NCI-H2081 (cell line): ENCODE measurements at places on chromosomes 4 and X.

DNA sequence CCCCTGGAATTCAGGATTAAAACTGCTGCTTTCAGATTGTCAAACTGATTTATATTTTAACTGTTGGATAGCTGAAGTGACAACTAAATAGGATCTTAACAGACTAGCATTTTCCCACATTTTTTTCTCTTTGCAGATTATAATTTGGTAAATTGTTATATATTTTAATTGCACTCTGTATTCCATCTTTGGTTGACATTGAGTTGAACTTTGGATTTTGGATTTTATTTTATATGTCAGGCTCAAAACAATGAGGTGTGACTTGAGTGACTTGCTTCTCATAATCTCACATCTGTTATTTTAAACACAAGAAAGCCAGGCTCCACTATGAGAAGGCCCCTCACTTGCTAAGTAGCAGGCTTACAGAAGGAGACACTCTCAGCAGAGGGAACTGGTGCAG is 38.1 kb downstream of the NAA11 start:
- DNase-seq: no peak

DNA sequence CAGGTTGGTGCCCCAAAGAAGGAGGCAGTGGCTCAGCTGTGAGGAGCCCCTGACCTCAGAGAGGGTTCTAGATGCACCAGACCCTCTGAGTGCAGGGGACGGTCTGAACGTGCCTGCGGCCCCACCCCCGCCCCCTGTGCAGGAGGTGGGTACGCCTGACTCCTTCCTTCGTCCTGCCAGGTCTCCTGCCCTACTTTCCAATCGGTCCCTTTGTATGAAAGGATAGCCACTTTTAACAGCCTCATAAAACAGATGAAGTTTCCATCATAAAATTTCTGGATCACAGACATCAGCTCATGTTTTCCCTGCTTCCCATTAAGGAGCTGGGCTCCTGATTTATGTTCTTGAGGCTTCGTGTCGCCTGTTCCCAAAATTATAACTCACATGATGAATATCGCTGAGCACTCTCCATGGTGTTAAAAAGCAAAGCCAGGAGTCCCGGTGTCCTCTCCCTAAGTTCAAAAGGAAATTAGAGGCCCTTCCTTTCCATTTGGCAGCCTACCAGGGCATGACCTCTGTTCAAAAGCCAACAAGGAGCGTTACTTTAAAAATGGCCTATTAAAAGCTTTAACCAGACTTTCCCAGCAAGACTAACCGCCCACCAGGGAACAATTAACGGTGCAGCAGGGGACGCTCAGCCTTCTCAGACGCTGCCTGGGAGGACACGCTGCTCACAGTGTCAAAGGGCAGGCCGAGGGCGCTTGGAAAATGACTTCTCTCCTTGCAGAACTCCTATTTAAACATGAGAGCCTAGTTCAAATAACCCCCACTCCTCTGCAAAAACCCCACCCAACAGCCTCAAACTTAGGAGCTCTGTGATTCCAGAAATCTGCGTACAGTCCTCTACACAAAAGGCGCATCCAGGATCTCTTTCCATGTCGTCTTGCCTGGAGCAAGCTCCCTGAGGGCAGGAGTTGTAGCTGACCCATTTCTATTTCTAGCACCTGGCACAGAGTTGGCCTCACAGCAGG is 181.9 kb downstream of the AFAP1 start:
- no peak for DNase-seq

DNA sequence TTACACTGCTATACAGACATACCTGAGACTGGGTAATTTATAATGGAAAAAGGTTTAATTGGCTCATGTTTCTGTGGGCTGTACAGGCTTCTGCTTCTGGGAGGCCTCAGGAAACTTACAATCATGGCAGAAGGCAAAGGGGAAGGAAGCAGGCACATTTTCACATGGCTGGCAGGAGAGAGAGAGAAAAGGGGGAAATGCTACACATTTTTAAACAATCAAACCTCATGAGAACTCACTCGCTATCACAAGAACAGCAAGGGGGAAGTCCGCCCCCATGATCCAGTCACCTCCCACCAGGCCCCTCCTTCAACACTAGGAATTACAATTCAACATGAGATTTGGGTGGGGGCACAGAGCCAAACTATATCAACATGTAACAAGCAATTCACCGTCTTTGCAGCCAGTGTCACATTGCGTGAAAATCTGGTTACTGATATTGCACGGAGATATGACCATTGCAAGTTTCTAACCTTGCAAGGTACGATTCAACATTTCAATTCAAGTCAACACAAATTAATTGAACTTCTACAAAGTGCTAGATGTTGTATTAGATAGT is 61.7 kb upstream of the RELL1 start:
- DNase-seq: peak; percentile 10

- DNase-seq: no peak
These were observed 9.3 kb downstream of the ZNF81 start for GRCh38 chrX:47846040-47846439.

DNA sequence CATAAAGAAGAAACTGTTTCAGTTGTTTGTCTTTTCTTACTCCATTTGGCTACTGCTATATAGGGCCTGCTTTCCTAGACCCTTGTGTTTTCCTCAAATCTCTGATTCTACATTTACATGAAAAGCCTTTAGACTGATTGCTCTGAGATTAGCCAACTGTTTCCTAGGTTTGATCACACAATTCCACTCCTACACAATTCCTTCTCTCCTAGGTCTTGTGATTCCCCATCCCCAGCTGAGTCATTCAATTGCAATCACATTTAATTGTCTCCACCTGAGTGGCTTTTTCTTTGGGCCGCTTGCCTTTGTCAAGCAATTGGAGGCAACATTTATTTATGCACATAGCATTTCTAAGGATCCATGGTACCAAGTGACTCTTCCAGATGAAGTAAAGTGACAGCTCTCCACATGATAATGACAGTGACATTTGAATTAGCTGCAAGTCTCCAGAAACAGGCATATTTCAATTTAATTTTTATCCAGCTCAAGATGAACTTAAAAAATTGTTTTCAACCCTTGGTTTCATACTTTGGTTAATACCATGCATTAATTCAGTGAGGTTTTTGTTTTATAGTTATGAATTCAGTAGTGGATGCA is 35.8 kb downstream of the ATXN3L start:
- DNase-seq: peak; percentile 20

DNA sequence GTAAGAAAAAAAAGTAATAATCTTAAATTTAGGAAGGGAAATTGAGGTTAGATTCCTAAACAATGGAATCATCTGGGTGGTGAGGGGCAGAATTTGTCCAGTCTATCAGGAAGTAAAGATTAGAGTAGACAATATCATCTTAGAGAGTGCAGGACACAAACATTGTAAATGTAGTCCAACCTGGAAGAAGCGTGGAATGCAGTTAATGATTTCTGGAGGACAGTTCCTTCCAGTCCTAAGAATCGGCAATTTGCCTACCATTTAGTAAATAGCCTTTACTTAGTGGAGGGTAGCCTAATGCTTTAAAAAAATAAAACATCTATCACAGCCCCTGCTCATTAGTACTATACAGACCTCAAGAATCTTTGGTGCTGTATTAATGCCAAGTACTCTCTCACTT is 147.5 kb upstream of the TTC29 start:
- no peak for DNase-seq

- no peak for DNase-seq
These were observed 151.0 kb upstream of the DKK2 start for GRCh38 chr4:107187091-107187490.

GRCh38 chr4:6658209-6658595 is 17.7 kb downstream of the MRFAP1 start:
- no peak for DNase-seq

DNA sequence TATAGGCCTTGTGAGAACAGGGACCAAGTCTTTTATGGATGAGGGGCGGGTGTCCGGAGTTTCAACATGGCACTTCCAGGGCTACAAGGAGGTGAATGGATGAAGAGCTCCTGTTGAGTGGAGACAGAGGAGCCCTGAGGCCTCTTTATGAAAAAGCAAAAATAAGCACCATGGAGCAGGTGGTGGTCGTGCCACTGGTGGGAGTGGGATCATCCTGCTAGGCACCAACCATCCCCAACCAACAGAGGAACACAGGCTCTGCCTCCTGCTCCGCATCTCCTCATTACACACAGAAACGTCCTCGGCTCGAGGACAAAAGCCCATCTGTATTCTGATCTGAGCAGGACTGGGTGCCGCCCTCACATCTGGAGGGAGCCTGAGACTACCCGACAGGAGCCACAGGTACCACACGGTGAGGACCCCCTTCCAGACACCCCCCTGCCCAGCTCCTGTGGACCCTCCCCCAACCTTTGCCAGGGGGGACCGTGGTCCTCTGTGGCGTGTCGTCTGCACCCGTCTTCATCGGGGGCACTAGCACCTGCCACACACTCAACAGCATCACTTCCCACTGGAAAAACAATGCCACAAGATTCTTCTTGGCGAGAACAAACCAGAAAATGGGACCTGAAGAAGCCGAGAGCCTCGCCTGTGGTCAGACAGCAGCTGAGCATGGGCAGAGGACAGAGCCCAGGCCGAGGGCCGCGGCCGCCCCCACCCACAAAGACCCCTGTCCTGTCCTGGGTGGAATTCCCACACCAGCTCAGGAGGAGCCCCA is 3.9 kb upstream of the PDE6B start:
- no peak for DNase-seq

DNA sequence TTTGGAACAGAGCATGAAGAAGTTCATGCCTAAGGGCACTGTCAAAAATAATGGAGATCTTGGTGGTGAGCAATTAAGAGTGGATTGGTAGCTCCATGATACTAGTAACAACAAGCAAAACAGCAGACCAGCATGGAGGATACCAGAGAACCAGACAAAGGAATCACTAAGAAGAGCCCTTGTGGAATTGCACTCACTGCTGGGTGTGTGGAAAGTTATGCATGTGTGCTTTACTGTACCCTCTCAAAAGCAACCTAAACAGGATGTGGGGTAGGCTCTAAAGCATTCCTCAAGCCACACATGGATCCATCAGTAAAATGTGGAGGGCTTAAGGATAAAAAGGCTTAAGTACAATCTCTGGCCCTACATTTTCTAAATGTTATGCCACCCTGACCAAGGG is 69.5 kb downstream of the AR start:
- DNase-seq: no peak

DNA sequence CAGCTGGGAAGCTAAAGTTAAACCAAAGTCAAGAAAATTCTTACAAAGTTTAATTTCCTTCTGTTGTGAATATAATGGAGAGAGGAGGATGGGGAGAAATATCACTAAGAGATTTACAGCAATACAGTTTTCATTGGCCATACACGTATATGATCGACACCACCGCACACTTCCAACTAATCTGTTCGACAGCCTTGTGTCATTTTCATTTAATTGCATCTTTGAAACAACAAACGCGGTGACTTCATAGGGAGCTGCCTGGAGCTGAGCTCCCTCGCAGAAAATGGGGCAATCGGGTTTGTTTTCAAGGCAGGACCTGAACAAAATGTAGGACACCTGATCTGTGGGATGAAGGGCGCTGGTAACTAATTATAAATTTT is 1.3 kb downstream of the PTPN13 start:
- DNase-seq: peak; percentile 19

DNA sequence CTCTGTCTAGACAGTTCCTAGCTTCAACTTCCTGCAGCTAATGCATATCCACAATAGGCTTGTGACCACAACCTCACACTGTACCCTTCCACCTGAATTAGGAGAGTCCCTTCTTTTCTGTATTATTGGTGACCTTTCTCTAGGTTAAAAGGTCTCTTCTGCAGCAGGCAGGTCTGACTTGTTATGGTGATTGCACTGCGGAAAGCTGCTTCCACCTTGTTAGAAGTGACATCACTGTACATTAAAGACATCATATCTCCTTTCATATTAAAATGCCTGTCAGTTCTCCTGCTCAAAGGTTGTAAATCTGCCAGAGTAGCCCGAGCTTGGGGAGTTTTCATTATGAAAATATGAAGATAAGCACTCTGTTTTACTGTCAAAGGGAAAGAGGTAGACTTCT is 21.5 kb upstream of the LSM6 start:
- DNase-seq: no peak

DNA sequence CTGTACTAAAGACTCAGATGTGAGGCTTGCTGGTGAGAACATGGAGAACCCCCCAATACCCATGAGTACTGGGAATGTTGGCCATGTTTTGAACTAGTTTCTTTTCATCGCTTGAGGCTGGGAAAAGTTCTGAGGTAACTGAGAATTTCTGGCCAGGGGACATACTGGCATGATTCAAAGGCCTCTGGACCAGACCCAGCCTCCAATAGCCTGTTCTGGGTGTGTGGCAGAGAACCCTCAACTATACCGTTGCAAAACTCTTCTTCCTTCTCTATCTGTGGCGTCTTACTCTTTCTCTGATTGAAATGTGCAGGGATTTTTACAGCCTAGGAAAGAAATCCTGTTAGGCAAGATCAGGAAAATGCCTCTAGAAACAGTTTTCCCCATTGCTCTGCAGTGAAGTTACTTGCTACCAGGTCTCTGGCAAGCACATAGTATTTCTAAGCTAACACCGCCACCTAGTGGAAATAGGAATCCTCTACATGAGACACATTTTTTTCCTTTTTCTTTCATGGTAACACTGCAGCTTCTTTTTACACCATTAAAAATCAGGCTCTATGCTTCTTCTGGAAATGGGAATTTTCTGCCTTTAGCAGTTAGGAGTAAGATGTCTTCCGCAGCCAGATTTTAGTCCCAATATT is 170.7 kb upstream of the ZCCHC13 start:
- peak; percentile 65 for DNase-seq

- peak; percentile 89 for DNase-seq
These were observed at the start of gene MAPK10 for GRCh38 chr4:86359944-86360478. Gene MAPK10, minus strand, starts transcription at chr4:86360053.

DNA sequence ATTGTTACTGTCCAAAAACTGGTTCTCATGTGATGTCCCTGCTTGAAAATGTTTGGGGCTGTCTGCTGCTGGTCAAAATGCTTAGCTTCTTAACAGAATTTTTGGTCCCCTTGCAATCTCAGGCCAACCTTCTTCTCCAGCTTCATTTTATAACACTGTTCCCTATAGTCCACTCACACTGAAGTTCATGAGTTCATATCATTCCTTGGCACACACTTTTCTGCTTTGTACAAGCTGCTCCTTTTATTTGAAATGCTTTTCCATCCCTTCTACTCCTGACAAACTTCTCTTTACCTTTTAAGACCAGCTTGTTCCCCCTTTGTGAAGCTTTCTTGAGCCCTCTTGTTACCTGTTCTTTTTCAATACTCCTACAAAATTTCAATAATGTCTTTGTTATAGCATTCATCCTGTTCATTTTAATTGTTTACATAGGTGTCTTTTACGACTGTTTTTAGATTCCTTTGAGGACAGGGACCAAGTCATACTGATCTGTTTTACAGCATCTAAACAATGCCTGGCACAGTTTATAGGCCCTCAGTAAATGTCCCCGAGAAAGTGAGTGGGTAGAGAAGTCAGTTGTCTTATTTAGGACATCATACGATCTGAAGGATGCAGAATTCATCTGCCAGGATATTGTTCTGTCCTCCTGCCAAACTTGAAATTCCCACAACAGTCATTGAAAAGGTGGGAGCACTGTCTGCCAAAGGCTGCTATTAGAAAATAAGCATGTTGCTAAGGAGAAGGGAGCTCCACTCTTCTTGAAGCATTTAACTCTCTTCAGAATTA is 134.4 kb upstream of the BMPR1B start:
- DNase-seq: no peak
